ENCODE measurements at places on chromosomes 5 and 9.

GRCh38 chr5:1468247-1468612, 23.0 kb upstream of the SLC6A3 start:
- DNase-seq = no peak

- DNase-seq = no peak
Observed at GRCh38 chr5:173338380-173339015, 10.3 kb upstream of the STC2 start.

DNA sequence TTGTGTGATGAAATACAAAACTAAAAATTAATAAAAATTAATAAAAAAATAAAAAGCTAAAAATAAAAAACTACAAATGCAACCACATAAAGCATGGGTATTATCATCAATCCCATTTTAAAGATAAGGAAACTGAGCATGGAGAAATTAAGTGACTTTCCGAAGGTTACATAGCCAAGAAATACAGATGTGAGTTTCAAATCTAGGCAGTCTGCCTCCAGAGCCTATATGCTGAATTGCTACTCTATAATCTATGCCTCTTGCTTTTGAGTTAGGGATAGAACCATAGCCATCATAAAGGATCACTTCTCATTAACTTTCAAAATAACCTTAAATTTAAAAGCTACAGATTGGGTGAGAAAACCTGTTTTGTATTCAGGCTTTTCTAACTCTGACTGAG, 18.8 kb upstream of the ERAP2 start:
- no peak for DNase-seq

GRCh38 chr9:4056187-4056586, 243.7 kb downstream of the GLIS3 start:
- DNase-seq = no peak

DNA sequence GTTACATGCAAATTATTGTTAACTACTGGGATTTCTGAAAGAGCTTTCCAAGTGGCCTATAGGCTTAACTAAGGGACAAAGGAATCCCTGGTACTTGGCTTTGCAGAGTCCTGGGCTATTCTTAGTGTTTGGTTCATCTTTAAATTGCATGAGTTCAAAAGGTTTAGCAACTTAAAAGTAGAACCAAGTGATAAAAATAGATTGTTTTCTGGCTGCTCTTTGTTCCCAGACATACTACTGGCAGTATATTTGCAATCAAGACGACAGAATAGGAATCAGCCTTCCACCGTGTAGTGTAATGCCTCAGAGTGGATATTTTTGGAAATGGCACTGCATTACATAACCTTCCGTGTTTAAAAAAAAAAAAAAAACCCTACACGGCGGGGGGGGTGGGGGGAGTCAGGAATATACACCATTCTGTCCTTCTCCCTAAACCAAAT, 1.0 kb downstream of the NREP start:
- DNase-seq = no peak

- no peak for DNase-seq
Observed at GRCh38 chr5:19498852-19499251, 489.1 kb downstream of the CDH18 start.

GRCh38 chr5:32708949-32709348, 2.2 kb upstream of the NPR3 start:
- no peak for DNase-seq

DNA sequence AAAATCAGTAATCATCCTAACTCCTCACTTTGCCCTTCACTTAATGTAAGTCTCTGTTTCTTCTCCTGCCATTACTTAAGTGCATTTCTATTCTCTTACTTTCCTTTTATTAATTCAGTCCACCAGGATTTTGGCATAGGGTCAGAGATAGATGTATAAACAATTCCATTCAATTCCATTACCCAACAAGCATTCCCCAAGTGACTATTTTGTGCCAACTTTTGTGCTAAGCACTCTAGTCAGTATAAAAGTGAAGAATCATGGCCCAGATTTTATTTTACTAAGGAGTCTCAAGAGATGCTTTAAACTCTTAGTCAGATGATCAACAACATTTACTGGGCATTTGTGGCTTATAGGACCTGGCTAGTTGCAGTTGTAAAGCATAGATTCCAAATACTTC, 159.3 kb downstream of the DMAC1 start:
- DNase-seq = no peak

GRCh38 chr5:153745778-153746395, 255.4 kb downstream of the GRIA1 start:
- DNase-seq = no peak

- DNase-seq = no peak
Observed at GRCh38 chr5:57989378-57989777, 470.5 kb downstream of the PLK2 start.

DNA sequence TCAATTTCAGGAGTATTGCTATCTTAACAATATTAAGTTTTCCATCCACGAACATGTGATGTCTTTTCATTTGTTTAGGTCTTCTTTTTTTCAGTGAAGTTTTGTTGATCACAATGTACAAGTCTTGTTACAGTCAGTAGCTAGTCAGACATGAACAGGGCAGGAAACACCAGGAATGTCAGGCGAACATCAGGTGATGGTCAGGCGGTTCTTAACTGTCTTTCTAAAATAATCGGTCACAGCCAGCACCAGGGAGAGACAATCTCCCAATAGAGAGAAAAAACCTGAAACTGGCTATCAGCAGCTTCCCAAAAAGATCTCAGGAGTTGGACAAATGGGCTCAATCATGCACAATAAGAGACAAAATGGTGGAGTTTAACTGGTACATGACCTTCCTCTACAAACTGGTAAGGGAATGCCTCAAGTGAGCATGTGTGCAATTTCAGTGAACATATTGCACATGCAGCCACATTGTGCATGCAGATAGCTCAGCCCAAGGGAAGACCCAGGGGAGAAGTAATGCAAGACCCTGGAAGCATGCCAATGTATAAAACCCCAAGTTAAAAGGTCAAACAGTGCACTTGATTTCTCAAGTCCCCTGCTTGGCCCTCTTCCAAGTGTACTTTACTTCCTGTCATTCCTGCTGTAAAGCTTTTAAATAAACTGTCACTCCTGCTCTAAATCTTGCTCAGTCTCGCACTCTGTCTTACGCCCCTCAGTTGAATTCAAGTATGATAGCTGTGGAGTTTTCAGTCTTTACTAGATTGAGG, 176.1 kb upstream of the RASEF start:
- DNase-seq = no peak
